ENCODE measurements at places on chromosomes 13 and 19.

GRCh38 chr19:6776999-6777398 is 4.5 kb downstream of the VAV1 start:
- H3K4me1 ChIP-seq: peaks cover 51% of the 10 kb centered on the region
- no peak for DNase-seq
- H3K36me3 ChIP-seq: peaks cover 11% of the 10 kb centered on the region

DNA sequence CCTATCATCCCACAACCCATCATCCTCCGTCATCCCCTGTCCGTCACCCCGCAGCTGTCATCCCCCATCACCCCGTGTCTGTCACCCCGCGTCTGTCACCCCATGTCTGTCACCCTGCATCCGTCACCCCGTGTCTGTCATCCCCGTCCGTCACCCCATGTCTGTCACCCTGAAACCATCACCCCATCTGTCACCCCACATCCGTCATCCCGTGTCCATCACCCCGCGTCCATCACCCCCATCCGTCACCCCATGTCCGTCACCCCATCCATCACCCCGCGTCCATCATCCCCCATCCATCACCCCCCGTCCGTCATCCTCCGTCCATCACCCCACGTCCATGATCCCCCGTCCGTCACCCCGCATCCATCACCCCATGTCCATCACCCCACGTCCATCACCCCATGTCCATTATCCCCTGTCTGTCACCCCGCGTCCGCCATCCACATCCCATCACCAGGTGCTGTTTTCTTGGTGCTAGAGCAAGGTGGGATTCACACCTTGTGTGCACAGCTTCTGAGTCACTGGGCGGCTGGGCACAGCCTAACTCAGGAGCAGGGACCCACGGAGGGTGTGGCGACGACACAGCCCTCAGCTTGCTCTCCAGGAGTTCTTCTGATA is 24.2 kb downstream of the RASA3 start:
- peaks cover 93% of the 10 kb centered on the region for H3K4me1 ChIP-seq
- H3K36me3 ChIP-seq: peaks cover 25% of the 10 kb centered on the region
- no peaks in the 10 kb centered on the region for H3K27me3 ChIP-seq
- DNase-seq: peak; percentile 62
- H3K27ac ChIP-seq: peak overlapping the region; percentile 78

DNA sequence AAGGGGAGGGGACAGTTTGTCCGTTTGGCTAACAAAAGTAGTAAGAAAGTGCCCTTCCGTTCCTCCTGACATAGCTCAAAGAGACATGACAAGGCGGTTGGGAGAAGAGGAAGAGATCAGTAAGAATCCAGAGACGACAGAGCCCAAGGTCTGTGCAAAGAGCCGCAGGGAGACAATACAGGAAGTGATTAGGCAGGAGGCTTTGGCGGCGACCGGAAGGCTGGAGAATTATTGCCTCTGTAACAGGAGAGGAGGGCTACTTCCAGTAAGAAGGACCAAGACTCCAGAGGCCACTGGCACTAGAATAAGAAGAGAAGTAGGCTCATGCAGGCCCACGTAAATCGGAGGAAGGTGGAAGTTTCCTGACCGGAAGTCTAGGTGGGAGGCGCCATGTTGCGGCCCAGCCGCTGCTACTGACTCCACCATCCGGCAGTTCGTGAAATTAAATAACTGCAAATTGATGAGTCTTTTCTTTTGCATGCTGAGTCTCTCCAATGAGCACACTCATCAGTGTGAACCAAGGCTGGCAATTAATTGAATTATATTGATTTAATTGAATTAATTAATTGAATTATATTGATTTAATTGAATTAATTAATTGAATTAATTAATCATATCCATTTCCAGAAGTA is 9.9 kb downstream of the RFX2 start:
- peaks cover 7% of the 10 kb centered on the region for H3K4me1 ChIP-seq
- H3K27me3 ChIP-seq: no peaks in the 10 kb centered on the region

DNA sequence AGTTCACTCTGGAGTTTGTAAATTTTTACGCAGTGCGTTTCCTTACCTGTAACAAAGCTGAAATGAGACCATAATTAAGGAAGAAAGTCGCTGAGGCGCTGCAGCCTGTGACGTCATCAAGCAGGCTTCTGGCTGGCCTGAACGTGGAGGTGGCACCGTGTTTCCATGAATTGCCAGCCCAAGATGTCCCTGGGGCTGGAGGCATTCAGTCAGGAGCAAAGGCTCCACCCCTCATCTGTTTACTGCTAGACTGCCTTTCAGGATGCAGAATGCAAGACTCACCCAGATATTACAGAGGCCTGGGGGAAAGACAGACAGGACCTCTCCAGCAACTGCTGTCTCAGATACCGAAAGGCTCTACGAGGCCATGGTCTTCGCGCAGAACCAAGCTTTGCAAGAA is 424.6 kb downstream of the TSHZ3 start:
- H3K4me1 ChIP-seq: no peaks in the 10 kb centered on the region
- DNase-seq: no peak
- no peaks in the 10 kb centered on the region for H3K36me3 ChIP-seq
- H3K27ac ChIP-seq: no peak overlapping the region
- H3K27me3 ChIP-seq: peaks cover 2% of the 10 kb centered on the region
- no peak overlapping the region for H3K4me3 ChIP-seq

- H3K27me3 ChIP-seq: no peaks in the 10 kb centered on the region
- no peak overlapping the region for H3K27ac ChIP-seq
- no peak overlapping the region for H3K4me3 ChIP-seq
- no peaks in the 10 kb centered on the region for H3K4me1 ChIP-seq
Measured at GRCh38 chr13:23953860-23954512, 56.7 kb upstream of the C1QTNF9B start.

DNA sequence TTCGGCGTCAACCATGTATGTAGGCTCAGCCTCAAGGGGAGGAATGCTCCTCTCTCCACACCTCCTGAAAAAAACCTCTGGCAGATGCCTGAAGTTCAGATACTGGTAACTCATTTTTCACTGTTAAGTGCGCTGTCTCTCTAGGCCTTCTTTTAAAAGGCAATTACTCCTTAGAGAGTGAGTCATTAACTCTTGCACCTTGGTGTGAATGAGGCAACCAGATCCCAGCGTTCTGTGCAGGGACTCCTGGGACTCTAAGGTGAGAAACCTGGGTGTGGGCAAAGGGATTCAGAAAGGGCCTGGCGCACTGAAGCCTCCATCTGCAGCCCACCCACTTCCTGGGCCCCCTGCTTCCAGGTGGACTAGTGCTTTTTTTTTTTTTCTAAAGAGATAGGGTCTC is 71.7 kb downstream of the SIAH3 start:
- no peak overlapping the region for H3K27ac ChIP-seq
- DNase-seq: no peak
- no peaks in the 10 kb centered on the region for H3K4me1 ChIP-seq
- no peak overlapping the region for H3K4me3 ChIP-seq
- H3K36me3 ChIP-seq: no peaks in the 10 kb centered on the region

GRCh38 chr13:25391932-25392331 is 20.2 kb downstream of the ATP8A2 start:
- no peaks in the 10 kb centered on the region for H3K4me1 ChIP-seq
- no peak overlapping the region for H3K4me3 ChIP-seq
- H3K36me3 ChIP-seq: no peaks in the 10 kb centered on the region
- H3K27ac ChIP-seq: no peak overlapping the region
- no peaks in the 10 kb centered on the region for H3K27me3 ChIP-seq

- no peak for DNase-seq
- H3K4me3 ChIP-seq: no peak overlapping the region
- H3K27me3 ChIP-seq: no peaks in the 10 kb centered on the region
- no peaks in the 10 kb centered on the region for H3K36me3 ChIP-seq
- H3K4me1 ChIP-seq: no peaks in the 10 kb centered on the region
Measured at GRCh38 chr13:60091573-60091972, 72.2 kb downstream of the DIAPH3 start.

DNA sequence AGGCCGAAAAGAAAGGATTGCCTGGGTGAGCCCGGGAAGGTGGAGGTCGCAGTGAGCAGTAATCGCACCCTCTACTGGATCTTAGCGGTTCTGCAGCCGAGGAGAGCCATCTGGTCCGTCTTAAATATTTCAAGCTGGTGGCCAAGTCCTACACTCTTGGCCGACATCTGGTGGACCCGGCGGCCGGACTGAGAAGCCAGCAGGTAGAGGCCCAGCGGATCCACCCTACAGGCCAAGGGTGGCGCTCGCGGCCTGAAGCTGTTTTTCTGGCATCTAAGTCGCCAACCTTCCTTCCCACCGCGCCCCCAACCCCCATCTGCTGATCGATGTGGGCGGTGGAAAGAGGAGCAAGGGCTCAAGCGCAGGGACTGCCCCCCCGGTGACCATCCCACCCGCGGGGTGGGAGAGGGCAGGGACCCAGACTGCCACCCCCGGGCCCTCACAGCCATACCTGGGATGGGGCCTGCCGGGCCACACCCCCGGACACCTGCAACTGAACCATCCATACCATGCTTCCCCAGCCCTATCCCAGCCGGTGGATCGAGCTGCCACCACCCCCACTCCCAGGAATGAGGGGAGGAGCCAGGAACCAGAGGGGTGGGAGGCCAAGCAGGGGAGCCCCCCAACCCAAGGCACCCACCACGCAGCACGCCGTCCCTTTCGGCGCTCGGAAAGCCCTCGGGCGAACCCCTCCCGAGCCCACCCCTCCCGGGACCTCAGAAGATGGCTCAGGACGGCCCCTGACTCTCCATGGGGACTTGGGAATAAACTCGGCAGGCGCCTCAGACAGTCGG is 46.3 kb upstream of the ZNF730 start:
- no peak overlapping the region for H3K27ac ChIP-seq
- H3K4me3 ChIP-seq: no peak overlapping the region
- no peak for DNase-seq
- H3K36me3 ChIP-seq: no peaks in the 10 kb centered on the region
- H3K27me3 ChIP-seq: peaks cover 7% of the 10 kb centered on the region

- DNase-seq: no peak
- H3K4me1 ChIP-seq: no peaks in the 10 kb centered on the region
- no peak overlapping the region for H3K27ac ChIP-seq
- no peaks in the 10 kb centered on the region for H3K27me3 ChIP-seq
- no peak overlapping the region for H3K4me3 ChIP-seq
Measured at GRCh38 chr13:62583466-62583865, 1167.8 kb upstream of the PCDH20 start.

DNA sequence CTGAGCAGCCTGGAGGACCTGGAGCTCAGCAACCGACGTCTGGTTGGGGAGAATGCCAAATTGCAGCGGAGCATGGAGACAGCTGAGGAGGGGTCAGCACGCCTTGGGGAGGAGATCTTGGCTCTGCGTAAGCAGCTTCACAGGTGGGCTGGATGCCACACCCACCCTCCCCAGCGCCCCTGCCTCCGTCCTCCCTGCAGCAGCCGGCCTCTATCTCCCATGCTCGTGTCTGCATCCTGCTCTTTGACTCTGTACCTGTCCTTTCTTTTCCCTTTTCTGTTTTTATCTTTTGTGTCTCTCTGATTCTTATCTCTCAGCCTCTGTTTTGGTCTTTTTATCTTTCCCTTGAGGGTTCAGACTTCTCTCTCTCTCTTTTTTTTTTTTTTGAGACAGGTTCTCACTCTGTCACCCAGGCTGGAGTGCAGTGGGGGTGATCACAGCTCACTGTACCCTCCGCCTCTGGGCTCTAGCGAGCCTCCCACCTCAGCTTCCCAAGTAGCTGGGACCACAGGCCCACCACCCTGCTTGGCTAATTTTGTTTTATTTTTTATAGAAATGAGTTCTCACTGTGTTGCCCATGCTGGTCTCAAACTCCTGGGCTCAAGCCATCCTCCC is 10.1 kb downstream of the KASH5 start:
- H3K36me3 ChIP-seq: no peaks in the 10 kb centered on the region
- H3K4me3 ChIP-seq: no peak overlapping the region
- no peaks in the 10 kb centered on the region for H3K4me1 ChIP-seq

DNA sequence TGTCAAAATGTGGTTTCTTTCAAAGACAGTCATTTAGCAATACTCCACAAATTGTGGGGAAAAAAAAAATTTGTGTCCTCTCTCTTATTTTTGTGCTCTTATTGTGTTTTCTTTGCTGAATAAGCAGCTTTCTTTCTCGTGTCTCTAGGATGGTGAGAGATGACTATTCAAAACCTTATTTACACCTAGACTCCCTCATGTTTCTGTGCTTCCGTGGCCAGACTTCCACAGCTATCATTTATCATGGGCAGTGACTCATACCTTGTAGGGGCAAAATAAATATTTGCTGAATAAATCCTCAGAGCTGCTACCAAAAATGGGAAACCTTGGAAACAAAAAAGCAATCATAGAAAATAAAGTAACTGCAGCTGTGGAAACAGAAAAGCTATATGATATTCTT is 204.9 kb upstream of the MIR17HG start:
- H3K4me3 ChIP-seq: no peak overlapping the region
- H3K36me3 ChIP-seq: no peaks in the 10 kb centered on the region
- no peaks in the 10 kb centered on the region for H3K27me3 ChIP-seq
- no peak for DNase-seq

GRCh38 chr13:26051657-26052311 is at the start of gene SHISA2:
SHISA2 (minus strand) TSS chr13:26052016; CDS start chr13:26050975, 1,041 bp downstream.
- no peak for DNase-seq
- H3K36me3 ChIP-seq: no peaks in the 10 kb centered on the region
- peaks cover 11% of the 10 kb centered on the region for H3K4me1 ChIP-seq
- H3K27me3 ChIP-seq: peaks cover 24% of the 10 kb centered on the region

All from natural killer cell (primary cell).